ENCODE measurements at places on chromosomes 1 and 21.

DNA sequence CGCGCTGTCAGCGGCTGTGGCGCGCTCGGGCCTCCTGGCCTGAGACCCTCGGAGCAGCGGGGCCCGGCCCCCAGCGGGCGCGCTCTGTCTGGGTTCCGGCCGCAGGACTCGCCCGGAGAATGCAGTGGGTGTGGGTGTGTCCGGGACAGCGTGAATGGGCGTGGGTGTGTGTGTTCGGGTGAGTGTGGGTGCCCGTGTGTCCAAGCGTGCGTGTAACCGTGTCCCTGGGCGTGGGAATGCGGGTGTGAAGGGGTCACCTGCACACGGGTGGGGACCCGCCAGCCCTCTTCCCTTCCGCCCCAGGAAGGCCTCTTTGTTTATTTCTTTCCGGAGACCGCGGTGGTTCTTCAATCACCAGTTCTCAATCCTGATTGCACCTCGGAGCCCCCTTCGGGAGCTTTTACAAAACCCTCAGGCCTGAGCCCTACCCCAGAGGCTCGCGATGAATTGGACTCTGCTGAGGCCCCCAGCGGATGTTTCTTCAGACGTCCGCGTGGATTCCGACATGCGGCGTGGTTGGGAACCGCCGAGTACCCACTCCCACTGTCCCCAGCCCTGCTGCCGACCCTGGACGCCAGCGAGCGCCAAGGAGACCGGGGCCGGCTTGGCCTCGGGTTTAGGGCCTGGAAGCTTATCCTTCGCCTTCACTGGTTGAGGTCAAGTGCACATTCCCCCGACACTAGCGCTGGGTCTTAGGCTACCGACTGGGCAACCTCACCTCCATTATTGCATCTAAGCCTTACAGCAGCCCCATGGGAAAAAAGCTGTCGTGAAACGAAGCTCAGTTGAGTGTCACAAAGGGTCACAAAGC lies 19.3 kb downstream of the SERTAD4 start:
- H3K4me1 ChIP-seq: no peaks in the 10 kb centered on the region
- no peak overlapping the region for H3K4me3 ChIP-seq
- no peak for DNase-seq
- no peak overlapping the region for H3K27ac ChIP-seq

- DNase-seq: peak; percentile 88
- H3K36me3 ChIP-seq: no peaks in the 10 kb centered on the region
- no peak overlapping the region for H3K27ac ChIP-seq
- no peak overlapping the region for H3K4me3 ChIP-seq
Observed at GRCh38 chr1:63590166-63590560, 3.0 kb upstream of the PGM1 start.

- DNase-seq: no peak
- no peak overlapping the region for H3K27ac ChIP-seq
Observed at GRCh38 chr1:230910755-230911117, 42.4 kb upstream of the C1orf198 start.

DNA sequence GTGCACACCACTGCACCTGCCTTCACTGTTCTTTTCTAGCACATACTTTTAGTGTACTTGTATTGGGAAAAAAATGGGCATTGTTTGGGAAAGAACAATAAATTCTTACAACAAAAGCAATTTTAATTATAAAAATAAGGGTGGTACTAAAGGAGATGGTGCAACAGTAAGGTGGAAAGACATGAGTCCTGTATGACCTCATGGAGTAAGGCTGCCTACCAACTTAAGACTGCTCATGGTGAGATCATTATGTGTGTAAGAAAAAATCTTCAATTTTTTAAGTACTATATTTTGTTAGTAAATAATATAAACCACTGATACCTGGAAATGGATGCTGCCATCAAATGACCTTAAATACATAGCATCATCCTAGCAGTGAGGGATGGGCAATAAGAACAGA lies 29.6 kb upstream of the PHGDH start:
- H3K4me1 ChIP-seq: no peaks in the 10 kb centered on the region
- no peak overlapping the region for H3K4me3 ChIP-seq
- no peak for DNase-seq
- H3K36me3 ChIP-seq: no peaks in the 10 kb centered on the region
- H3K27me3 ChIP-seq: peaks cover 20% of the 10 kb centered on the region

- peaks cover 4% of the 10 kb centered on the region for H3K27me3 ChIP-seq
- H3K27ac ChIP-seq: no peak overlapping the region
- H3K4me1 ChIP-seq: no peaks in the 10 kb centered on the region
- H3K36me3 ChIP-seq: no peaks in the 10 kb centered on the region
- no peak for DNase-seq
Observed at GRCh38 chr1:38102636-38103035, 56.0 kb upstream of the POU3F1 start.

- no peak overlapping the region for H3K27ac ChIP-seq
- H3K4me1 ChIP-seq: no peaks in the 10 kb centered on the region
- DNase-seq: no peak
- no peak overlapping the region for H3K4me3 ChIP-seq
- H3K27me3 ChIP-seq: peaks cover 5% of the 10 kb centered on the region
Observed at GRCh38 chr21:26185021-26185420, 14.5 kb upstream of the APP start.

GRCh38 chr21:25191141-25191540 lies 416.1 kb downstream of the MRPL39 start:
- H3K27ac ChIP-seq: no peak overlapping the region
- H3K27me3 ChIP-seq: no peaks in the 10 kb centered on the region
- H3K4me1 ChIP-seq: no peaks in the 10 kb centered on the region
- H3K36me3 ChIP-seq: no peaks in the 10 kb centered on the region
- no peak overlapping the region for H3K4me3 ChIP-seq
- no peak for DNase-seq
